ENCODE measurements at places on chromosomes 1 and 21. TPM values are rescaled to one million over a fixed set of nuclear protein-coding genes. Genes with fewer than 3 reads are reported as not detected.
A peak's percentile ranks its signal among the peaks of the same experiment; 100 is the strongest.

BATF3 gene
- 0.75 TPM for polyA plus RNA-seq

PAQR6 gene
- polyA plus RNA-seq = 1.3 TPM

GABRD gene
- polyA plus RNA-seq = 0.48 TPM

ERVH48-1 gene
- polyA plus RNA-seq = 0.07 TPM

A3GALT2 gene
- not detected for polyA plus RNA-seq

ITLN1 gene
- polyA plus RNA-seq = 3.0 TPM

FCRL5 gene
- not detected for polyA plus RNA-seq

ALX3 gene
- 0.07 TPM for polyA plus RNA-seq

GRCh38 chr1:109923131-109923945, 12.7 kb downstream of the CSF1 start:
- DNase-seq = no peak

GRCh38 chr1:229420224-229420623, 13.7 kb downstream of the ACTA1 start:
- DNase-seq = no peak

- DNase-seq = no peak
These were observed 53.3 kb downstream of the ZFYVE9 start for GRCh38 chr1:52195161-52195560.

GRCh38 chr1:6316240-6317097, 55.6 kb upstream of the GPR153 start:
- peak; percentile 13 for DNase-seq

DNA sequence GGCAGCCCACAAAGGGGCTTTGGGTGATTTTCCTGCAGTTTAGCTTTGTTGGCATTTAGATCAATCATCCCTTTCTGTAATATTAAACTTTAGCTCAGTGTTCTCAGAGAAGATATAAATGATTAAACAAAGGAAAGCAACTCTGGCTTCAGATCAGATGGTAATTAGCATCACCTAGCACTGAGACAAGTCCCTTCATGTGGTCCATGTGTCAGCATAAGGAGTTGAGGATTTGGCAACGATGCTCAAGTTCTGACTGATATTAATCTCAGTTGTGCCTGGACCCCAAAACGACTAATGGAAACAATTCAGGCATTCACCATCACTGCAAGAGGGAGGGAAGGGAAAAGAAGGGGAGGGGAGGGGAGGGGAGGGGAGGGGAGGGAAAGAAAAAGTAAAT, 60.4 kb downstream of the SEC16B start:
- DNase-seq = no peak

DNA sequence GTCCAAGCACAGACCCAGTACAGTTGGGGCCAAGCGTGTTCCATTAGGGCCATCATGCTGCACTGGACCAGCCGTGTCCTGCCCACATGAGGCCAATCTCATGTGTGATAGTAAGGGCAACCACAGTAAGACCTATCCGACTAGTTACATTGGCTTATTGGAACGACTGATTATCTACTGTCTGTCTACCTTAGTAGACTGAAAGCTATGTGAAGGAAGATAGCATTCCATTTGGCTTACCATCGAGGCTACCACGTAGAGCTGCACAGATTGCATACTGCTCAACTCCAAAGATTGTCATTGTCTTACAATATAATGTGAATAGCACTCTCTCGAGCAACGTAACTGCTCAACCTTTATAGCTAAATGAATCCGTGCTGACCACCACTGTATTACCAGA, 10.6 kb downstream of the PTGER3 start:
- DNase-seq = no peak

DNA sequence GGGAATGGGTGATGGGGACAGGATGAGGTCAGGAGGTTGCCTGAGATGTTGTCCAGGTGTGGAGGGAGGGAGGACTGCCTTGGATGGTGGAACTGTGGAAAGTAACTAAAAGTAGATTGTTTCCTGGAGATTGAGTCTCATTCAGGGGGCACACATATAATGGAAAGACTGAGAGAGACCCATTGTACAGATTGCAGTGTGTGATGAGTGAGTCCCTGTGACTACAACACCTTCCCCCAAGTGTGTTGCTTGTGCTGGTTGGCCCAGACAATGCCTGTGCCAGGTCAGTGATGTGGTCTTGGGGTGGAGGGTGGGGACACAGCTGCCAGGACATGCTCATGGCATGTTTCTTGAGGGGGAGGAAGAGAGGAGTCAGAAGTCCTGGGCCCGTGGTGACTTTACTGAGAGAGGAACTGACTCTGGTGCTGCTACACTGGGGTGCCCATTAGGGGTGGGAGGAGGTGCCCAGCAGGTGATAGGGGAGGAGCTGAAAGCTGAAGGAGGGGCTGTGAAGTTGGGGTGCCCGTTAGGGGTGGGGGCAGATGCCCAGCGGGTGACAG, 5.2 kb downstream of the SNAP47 start:
- DNase-seq = no peak

GRCh38 chr1:109161858-109162606, 48.1 kb downstream of the ELAPOR1 start:
- DNase-seq = peak; percentile 32

GRCh38 chr1:72547412-72547811, 265.1 kb upstream of the NEGR1 start:
- DNase-seq = no peak

- DNase-seq = no peak
These were observed 73.9 kb upstream of the HAO2 start for GRCh38 chr1:119294722-119295121.

GRCh38 chr1:18100491-18101063, 7.0 kb upstream of the IGSF21 start:
- DNase-seq = peak; percentile 60

- DNase-seq = peak; percentile 46
These were observed 4.2 kb upstream of the SIPA1L2 start for GRCh38 chr1:232634096-232634495.

DNA sequence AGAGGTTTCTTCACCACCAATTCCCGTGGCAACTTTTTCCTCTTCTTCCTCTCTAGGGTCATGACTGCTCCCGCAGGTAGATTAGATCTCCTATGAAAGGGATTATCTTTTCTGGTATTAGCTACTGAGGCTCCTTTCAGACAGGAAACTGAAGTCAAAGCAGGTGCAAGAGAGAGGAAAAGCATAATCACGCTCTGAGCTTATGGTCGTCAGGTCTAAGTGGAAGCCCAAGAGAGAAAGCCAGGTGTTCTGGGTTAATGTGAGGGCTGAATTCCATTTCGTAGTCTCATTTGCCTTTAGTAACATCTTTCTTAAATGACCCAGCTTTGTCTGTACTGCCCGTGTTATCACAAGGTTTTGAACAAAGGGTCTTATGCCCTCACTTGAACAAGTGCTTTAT, 8.3 kb upstream of the MAP3K21 start:
- DNase-seq = no peak

- no peak for DNase-seq
These were observed 6.5 kb downstream of the FCAMR start for GRCh38 chr1:206963740-206964139.

DNA sequence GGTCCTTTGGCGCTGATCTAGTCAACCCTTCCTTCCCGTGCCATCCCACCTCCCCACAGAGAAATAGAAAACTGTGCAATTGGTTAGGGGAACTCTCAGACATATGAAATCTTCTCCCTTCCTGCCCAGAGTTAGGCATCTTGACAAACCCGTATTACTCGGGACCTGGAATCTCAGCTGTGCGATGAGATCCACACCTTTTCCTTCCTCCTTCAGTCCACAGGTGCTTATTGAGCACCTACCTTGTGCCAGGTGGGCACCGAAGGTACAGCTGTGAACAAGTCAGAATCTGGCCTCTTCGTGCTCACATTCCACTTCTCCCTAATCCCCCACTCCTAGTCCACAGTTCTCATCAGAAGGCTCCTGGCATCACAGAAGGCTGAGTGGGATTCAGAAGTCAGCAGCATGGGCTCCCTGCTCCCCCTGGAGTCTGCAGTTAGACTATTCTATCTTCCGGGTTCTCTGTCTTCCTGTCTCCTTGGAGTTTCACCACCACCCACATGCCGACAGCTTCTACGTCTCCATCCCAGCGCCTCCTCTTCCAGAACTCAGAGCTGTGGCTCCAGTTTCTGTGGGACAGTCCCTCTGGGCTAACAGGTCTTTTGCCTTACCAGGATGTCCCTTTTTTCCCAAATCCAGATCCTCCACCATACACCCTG, 23.0 kb downstream of the KNCN start:
- no peak for DNase-seq

DNA sequence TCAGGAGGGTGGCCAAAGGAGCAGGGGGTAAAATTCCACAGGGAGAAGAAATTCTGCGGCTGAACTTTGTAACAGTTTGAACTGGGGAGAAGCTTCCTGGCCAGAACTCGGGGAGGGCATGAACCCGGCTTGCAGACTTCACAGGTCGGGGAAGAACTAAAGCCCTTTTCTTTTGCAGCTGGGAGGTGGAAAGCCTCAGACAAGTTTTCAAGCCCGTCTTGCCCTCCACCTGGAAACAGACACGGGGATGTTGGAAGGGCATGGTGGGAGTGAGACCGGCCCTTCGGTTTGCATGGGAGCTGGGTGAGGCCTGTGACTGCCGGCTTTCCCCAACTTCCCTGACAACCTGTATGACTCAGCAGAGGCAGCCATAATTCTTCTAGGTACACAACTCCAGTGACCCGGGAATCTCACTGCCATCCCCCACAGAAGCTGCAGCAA, 11.3 kb downstream of the THEM4 start:
- DNase-seq = no peak
